GM19239 (cell line): ENCODE measurements at places on chromosomes 4 and X.

GRCh38 chr4:86178211-86178610, 181.6 kb downstream of the MAPK10 start:
- DNase-seq: no peak

DNA sequence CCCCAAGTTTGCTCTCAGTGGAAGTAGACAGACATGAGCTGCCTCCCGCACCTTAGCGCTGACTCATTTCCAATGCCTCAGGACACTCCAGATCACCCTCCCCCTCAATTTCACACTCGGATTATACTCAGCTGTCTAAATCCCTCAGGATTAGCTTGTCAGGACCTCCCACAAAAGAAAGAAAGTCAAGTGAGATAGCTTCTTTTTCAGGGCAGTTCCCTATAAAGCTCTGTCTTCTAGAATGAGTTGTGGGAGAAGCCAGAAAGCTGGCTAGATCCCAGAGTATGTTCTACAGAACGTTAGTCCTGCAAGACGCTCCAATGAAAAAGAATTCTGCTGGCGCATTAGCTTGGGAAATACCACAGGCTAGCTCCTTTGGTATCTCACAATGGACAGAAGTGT, 51.2 kb upstream of the MTNR1A start:
- no peak for DNase-seq

GRCh38 chrX:154327038-154327820, 31.6 kb downstream of the TKTL1 start:
- no peak for DNase-seq

GRCh38 chrX:40784516-40785151, 49.3 kb upstream of the MED14 start:
- no peak for DNase-seq

DNA sequence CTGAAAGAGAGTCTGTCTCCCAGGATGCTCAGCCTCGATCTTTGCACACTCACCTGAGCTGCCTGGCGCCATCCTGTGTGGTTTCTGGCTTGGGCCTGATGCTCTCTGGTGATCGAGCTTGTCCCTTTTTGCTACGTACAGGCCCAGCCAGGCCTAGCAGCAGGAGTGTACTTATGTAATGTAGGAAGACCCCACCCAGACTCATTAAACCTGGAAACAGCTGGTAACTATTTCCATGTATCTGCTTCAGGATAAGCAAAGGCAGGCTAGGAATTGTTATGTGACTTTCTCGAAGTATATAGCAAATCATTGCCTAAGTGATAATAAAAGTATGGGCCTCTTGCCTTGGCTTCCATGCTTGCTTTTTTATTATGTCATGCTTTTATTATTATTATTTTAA, 18.6 kb upstream of the ARSJ start:
- no peak for DNase-seq

GRCh38 chrX:141341743-141342142, 99.4 kb upstream of the SPANXC start:
- DNase-seq: no peak

- no peak for DNase-seq
Measured at GRCh38 chr4:143224255-143224654, 39.5 kb downstream of the USP38 start.

GRCh38 chr4:177483760-177484159, 41.5 kb upstream of the AGA start:
- DNase-seq: no peak

GRCh38 chrX:118350706-118351105, 4.8 kb downstream of the WDR44 start:
- DNase-seq: no peak

DNA sequence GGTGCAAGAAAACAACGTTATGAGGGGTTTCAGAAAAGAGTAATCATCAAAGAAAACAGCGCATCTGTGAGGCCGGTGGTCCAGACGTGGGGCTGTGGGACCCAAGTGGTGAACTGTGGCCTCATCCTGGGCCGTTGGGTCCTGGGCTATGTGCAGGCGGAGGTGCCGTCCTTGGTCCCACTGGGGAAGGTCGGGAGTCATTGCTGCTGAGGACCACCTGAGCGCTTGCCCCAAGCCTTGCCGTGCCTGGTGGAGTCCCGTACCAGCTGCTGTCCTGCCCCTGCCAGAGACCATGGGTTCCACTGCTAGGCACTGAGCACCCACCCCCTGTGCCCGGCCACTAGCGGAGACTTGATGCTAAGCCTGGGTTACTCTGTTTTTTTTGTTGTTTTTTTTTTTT, 25.5 kb upstream of the UVSSA start:
- DNase-seq: no peak

- DNase-seq: no peak
Measured at GRCh38 chr4:142600952-142601351, 245.1 kb downstream of the INPP4B start.

DNA sequence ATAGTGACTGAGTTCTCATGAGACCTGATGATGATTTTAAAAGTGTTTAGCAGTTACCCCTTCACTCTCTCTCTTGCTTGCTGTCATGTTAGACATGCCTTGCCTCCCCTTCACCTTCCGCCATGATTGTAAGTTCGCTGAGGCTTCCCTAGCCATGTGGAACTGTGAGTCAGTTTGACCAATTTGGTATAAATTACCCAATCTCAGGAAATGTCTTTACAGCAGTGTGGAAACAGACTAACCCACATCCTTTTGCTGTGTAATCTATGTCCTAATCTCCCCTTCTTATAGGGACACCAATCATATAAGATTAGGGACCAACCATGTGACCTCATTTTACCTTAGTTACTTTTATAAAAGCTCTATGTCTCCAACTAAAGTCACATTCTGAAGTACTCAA, 677.8 kb downstream of the ADGRL3 start:
- DNase-seq: no peak

DNA sequence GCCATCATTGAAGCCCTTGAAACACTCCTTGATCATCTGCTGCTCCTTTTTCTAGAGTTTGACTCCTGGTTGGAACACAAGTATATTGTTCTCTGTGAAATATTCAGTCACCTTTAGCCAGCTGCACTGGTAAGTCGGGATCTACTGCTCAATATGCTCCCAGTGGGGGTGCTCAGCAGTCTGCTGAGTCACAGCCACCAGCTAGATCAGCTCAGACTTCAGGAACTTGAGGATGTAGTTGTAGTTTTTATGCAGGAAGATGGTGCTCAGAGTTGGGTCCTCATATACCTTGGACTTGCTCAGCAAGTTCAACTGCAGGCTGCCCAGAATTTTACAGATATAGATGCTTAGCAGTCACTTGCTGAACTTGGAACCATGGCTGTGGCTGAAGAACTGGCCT, 202.5 kb upstream of the RPL34 start:
- DNase-seq: no peak

DNA sequence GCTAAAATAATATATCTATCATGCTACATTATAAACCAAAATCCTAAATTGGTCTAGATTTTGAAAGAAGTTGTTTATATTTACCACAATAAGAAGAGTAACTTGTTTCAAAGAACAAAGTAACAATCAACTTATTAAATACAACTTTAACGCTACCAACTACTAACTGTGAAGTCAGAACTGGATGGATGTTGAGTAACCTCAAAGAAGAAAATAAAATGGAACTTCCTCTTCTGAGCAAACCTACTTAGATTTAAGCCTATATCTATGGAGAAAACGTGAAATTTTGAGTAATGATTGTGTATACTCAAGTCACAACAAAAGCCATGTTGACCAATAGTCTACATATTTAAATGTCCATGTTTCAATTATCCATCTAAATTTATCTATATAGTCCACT, 25.7 kb downstream of the SH3RF1 start:
- no peak for DNase-seq

GRCh38 chr4:162268911-162269310, 105.1 kb upstream of the FSTL5 start:
- no peak for DNase-seq

GRCh38 chr4:48484494-48485168, 1.5 kb downstream of the SLC10A4 start:
- DNase-seq: no peak

- DNase-seq: no peak
Measured at GRCh38 chr4:15914736-15915135, 23.8 kb downstream of the FGFBP1 start.

- DNase-seq: no peak
Measured at GRCh38 chr4:76801621-76802235, 96.2 kb downstream of the SOWAHB start.

DNA sequence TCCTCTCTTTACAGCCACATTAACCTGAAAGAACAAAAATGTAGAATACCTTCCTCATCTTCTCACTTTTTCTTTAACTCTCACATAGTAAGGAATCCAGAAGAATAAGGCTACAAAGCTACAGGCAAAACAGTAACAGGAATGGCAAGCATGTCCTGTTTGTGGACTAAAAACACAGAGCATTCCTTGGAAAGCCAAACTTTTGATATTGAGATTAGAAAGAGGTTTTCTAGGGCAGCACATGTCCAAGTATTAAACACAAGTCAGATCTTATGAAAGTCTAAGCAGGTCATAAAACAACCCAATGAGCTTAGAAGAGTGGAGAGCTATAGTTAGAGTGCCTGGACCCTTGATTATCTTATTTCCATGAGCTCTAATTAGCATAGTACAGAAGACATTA, 58.2 kb upstream of the FAM9C start:
- DNase-seq: no peak

GRCh38 chr4:166012129-166013030, 139.3 kb downstream of the TLL1 start:
- no peak for DNase-seq

DNA sequence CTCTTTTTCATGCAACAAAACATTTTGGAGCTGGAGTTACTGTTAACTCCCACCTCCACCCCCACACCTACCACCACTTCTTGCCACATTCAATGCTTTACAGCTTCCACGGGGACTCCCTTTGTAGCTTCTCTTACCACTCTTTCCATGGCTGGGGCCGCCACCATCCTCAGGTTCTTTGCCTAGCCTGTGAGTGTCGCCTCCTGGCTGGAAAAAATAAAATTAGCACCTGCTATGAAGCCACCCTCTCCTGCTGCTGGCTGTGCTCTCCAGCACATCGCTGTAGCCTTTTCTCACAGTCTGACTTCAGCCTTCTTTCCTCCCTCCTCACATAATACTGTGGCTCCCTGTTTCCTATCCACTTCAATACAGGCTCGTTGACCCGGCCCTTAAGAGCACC, 114.4 kb downstream of the FRAS1 start:
- DNase-seq: no peak

DNA sequence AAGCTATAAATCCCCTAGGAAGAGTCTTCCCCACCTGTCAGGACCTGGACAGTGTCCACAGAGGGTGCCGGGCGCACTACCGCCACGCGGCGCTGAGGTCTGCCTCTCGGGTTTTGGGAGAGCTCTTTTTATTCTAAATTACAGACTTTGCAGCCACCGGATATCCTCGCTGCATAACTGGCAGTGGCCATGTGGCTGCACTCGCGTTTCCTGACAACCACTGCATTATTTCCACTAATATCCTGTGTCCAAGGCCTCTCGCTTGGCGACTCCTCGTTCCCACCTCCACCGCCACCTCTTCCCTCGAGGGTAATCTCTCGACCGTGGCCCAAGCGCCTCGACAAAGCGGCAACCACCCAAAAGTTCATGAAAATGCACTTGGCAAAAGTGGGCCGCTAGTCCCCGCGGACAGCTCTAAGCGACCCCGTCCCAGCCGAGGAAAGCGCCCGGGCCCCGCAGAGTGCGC, 512 bp upstream of the TMEM131L start:
- no peak for DNase-seq

- no peak for DNase-seq
Measured at GRCh38 chrX:291411-291901, 10.3 kb downstream of the PLCXD1 start.

GRCh38 chrX:93673869-93674271, at the start of gene FAM133A:
Gene FAM133A, plus strand, starts transcription at chrX:93674206. Its CDS starts 35,214 bp downstream, at chrX:93709420.
- DNase-seq: no peak

DNA sequence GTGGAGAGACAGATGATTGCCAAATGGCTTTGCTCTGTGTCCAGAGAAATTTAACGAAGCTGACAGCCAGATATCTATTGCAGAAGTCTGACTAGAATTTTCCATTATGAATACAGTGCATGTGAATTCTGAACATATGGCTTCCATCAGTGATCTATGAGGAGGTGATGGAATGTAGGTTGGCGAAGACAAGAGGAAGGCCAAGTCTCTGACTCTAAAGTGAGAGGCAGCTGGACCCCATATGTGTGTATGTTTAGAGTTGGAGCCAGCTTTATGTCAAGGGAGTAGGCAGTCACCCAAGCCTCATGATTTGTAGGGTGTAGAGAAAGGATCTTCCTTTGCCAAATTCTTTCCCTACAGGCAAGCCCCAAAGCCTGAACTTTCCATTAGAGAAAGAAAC, 76.2 kb upstream of the TEX13D start:
- DNase-seq: no peak

- DNase-seq: no peak
Measured at GRCh38 chr4:26978387-26979053, 117.9 kb downstream of the STIM2 start.

DNA sequence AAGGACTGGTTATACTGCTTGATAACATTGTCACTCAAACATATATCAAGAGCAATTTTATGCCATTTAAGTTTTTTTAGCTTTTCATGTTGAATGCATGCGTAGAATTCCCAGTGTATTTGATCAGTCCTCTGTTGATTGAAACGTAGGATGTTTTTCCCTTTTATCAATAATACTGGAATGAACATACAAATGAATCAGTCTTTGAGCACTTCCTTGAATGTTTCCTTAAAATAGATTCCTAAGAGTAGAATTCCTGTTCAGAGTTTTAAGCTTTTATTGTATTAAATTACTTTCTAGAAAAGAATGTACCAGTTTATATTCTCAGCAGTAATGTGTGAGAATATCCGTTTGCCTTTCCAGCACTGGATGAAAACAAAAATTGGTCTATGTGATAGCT, 37.8 kb downstream of the ADD1 start:
- no peak for DNase-seq

- DNase-seq: no peak
Measured at GRCh38 chr4:147110473-147111367, 165.1 kb upstream of the TTC29 start.

DNA sequence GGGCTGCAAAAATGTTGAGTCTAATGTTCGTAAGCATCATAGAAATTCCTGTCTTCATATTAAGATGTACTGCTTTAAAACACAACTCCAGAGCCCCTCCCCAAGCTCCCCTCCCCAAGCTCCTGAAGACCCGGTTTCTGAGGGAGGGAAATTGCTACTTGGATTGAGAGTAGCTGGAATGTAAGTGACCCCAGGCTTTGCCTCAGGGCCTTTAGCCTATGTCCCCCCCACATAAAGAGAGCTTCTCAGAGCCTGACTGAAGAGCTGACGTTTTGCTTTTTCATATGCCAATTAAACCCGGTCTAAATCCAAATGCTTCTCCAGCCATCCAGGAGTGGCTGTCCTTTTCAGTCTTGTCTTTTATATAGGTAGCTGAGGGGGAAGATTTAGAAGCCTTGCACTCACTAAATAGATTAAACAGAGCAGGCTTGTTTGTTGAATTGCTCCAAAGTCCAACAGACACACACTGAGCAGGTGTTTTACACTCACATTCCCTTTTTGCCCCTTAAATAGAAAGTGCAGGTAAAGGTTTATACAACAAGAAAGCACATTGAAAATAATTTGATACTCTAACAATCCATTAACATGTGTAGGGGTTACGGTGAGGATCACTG, 19.6 kb downstream of the ARX start:
- DNase-seq: no peak

- no peak for DNase-seq
Measured at GRCh38 chrX:71482228-71482958, 50.5 kb upstream of the OGT start.
